ENCODE measurements at places on chromosomes 5 and 9.

DNA sequence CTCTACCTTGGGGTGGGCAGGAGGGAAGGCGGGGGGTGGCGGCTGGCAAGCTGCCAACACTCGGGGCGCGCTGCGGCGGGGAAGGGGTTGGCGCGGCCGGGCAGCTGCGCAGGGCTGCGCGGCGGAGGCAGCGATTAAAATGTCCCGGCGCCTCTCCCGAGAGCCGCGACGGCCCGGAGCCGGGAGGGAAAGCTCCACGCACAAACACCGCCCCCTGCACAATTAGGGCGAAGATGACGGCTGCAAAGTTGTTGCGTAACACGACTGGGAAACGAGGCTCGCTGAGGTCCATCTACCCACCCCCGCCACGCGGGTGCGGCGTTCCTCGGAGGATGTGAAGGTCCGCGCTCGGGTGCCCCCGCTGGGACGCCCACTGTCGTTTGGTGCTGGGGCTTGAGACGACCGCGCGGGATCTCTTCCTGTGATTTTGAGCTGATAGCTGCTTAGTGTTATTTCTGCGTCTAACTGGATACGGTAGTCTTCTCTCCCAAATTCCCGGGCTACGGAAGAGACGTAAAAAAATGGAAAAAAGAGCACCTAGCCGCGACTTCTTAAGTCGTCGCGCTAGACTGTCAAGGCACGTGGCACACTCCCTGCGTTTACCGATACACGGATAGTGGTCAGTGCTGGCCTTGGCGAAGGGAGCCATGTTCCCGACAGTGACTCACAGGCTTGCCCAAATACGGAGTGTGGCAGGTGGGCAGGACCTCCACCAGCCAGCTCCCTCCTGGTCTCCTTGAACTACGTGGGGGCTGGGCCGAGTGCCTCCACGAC is 958 bp upstream of the NFIL3 start:
- peak; percentile 37 for DNase-seq

DNA sequence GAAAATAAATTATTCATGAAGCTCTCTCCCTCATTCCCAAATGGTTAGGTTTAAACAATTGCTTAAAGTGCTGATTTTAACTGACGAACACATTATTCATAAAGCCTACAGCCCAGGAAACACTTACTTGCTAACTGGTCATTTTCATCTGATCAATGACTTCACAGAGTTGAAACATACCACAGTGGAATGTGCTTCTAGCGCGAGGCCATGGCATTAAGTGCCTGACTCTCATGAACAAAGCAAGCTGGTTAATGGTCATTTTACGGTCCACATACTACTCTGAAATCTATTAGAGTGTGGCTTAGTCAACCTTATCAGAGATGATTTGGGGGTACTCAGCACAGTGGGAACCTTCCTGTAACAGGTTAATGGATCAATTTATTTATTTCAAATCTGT is 114.6 kb downstream of the MED27 start:
- no peak for DNase-seq

DNA sequence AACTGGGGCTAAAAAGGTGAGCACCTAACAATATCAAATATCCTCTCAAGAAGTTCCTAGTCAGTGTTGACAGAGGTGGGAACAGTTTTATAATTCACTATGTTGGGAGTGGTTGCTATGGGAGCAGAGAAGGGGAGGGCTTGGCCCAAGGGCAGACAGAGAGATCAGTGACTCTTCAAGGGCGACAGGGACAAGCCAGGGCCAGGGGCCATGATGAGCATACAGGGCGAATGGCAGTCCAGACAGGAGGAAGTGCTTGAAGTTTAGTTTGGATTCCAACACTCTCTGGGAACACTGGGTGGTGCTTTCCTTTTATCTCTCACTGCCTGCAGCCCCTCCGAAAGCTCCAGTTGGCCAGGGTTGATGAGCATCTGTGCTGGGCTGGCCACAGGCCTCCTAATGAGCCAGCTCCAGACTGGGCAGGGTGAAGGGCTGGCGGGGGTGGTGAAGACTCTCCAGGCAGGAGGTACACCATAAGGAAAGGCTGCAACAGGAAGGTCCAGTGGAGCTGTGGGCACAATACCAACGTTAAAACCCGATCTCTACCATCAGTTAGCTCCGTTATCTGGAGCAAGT is 111.3 kb downstream of the TMEM174 start:
- DNase-seq = no peak

DNA sequence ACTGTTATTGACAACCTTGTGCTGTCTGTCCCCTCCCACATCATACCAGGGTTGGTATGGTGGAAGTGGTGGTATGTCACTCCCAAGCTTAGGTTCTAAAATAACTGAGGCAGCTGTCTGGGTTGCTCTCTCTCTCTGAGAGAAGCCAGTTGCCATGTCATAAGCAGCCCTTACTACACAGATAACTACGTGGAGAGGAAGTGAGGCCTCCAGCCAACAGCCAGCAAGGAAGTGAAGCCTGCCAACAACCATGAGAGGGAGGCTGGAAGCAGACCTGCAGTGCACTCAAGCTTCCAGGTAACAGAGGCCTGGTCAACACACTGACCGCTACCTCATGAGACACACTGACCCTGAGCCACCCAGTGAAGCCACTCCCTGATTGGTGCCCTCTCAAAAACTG is 18.6 kb downstream of the CTNNAL1 start:
- DNase-seq = no peak

DNA sequence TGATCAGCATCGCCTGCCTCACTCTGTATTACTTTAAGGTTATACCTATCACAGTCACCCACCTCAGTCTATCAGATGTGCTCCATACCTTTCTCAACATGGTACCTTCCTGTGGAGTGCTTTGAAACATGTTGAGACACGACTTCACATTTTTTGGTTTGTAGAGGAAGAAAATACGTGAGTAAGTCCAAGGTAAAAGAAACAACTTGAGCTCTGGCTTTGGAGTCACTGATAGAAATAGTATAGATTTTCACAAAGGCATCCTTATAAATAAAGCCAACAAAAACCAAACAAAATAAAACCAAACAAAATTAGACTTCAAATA is 77.5 kb upstream of the HMHB1 start:
- no peak for DNase-seq

- no peak for DNase-seq
Observed at GRCh38 chr5:14598225-14598624, 16.6 kb downstream of the OTULINL start.

DNA sequence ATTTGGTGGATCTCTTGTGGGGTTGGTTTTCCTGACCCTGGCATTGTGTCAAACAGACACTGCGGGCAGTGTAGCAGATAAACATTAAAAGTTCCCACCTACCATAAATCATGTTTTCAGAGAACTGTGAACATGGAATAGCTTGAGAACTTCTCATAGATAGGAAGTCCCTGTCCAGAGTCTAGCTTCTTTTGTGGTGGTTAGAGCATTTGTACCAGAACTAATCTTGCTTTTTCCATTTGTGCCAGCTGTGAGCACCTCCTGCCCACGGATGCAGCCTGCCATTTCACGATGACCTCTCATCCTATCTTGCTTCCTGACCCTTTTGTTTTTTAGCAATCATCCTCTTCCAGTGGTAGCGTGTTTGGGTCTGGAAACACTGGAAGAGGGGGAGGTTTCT is 61.4 kb downstream of the FAM78A start:
- no peak for DNase-seq
